NCI-H1694 treated with DMSO at 0.1 percent for 48 hours (cell line): ENCODE measurements at places on chromosomes 12 and 14.

DNA sequence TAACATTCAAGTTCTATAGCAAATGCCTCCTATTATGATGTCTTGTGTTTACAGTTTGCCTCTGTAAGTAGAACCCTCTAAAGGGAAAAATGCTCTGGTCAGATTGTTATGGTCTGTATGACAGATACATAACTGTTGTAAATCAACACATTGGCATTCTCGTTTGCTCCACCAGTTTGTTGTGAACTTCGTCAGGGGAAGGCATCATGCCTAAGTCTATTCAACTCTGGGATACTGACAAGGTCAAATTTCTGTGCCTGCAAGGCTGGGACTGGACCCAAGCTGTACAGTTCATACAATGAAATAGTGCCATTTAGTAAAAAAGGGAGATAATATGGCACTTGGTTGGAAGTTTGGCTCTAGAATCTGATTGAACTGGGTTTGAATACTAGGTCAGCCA lies 392.3 kb downstream of the RAD51B start:
- DNase-seq, result no peak

DNA sequence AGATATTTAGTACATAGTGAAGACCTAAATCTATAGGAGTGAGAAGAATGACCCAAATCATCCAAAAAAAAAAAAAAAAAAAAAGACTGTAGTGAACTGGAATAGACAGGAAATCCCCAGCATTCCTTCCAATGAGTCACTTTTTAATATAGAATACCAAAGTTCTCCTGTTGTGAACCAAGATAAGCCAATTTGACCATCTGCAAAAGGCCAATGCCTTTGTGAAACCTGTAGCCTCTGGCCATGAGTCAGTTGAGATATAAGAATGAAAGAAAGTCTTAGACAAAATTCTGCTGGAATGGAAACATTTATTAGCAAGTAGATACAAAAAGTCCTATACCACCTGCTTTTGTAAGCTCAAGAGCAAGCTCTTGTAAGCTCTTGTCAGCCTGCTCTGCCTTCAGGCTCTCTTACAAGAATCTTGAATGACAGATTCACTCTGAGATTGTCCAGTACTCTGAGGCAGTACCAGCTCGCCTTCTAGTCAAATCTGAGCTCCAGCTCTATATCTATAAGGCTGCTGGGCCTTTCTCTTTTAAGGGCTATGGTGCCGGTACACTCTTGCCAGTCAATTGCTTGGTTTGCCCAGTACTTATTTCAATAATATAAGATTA lies 243.0 kb upstream of the TMTC1 start:
- no peak for DNase-seq

GRCh38 chr14:69050240-69051184 lies 71.4 kb upstream of the ACTN1 start:
- DNase-seq, result no peak

- no peak for DNase-seq
These were observed 93.2 kb upstream of the OTX2 start for GRCh38 chr14:56903304-56903969.

GRCh38 chr14:104797115-104798044 lies 1.8 kb upstream of the AKT1 start:
- DNase-seq, result no peak
